ENCODE measurements at places on chromosomes 1 and 21.
A peak's percentile ranks its signal among the peaks of the same experiment; 100 is the strongest.

DNA sequence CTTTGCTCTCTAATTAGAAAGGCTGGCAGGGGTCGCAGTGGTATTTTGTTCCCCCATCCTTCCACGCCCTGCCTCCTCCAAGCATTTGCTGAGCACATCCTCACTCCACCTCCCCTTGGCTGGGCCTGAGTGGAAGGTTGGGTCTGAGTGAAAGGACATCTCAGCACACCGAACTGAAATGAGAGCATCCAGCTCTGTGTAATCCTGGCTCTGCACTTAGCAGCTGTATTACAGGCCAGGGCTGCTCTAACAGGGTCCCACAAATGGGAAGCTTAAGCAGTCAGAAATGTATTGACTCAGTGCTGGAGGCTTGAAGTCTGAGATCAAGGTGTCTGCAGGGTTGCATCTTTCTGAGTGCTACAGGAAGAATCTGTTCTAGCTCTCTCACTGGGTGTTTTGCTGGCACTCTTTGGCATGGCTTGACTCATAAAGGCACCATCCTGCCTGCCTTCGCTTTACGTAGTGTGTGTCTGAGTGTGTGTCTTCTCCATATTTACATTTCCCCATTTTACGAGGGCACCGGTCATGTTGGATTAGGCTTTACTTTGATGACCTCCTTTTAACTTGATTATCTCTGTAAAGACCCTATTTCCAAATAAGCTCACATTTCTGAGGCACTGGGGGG lies 48.5 kb upstream of the IGSF21 start:
- no peak for DNase-seq

DNA sequence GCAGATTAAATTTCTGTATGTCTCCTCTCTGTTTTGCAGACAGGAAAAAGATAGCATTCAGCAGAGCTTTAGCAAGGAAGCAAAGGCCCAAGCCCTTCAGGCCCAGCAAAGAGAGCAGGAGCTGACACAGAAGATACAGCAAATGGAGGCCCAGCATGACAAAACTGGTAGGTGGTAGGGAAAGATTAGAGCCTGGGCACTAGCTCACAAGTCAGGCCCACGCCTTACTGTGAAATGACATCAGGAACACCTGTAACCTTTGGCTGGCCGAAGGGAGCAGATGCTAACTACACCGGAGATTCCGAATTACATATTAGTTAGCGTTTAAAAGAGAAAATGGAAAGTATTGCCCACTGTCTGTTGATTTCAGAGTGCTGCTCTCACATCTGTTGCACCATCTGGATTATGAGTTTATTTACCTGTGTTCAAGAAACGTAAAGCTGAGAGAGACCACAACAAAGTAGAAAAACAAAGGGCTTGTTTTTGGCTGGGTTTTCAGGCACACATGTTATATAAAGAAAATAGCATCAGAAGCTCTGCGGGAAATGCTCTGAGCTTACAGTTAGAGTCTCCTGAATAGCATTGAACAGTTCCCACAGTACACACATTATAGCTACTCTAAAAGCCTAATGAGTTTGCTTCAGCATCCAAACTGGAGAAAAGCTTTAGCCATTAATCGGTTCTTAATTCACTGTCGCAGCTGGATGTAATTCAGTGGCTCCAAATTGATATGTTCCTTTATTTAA lies 160.0 kb downstream of the SDCCAG8 start:
- no peak for DNase-seq

- DNase-seq, result peak; percentile 87
Observed at GRCh38 chr1:176073524-176074157, 133.4 kb downstream of the COP1 start.

GRCh38 chr1:38758820-38759219 lies 100.8 kb downstream of the RRAGC start:
- no peak for DNase-seq

DNA sequence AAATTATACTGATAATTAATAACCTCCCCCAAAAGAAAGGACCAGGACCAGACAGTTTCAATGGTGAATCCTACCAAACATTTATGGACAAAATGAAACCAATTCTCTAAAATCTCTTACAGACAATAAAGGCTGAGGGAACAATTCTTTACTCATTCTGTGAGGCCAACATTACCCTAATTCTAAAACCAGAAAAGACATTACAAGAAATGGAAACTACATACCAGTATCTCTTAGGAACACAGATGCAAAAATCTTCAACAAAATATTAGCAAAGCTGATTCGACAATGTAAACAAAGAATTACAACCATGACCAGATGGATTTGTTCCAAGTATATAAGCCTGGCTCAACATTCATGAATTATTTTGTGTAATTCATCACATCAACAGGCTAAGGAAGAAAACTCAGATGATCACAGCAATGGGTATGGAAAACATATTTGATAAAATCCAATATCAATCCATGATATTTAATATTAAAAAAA lies 8.6 kb downstream of the TMED5 start:
- DNase-seq, result peak; percentile 43

DNA sequence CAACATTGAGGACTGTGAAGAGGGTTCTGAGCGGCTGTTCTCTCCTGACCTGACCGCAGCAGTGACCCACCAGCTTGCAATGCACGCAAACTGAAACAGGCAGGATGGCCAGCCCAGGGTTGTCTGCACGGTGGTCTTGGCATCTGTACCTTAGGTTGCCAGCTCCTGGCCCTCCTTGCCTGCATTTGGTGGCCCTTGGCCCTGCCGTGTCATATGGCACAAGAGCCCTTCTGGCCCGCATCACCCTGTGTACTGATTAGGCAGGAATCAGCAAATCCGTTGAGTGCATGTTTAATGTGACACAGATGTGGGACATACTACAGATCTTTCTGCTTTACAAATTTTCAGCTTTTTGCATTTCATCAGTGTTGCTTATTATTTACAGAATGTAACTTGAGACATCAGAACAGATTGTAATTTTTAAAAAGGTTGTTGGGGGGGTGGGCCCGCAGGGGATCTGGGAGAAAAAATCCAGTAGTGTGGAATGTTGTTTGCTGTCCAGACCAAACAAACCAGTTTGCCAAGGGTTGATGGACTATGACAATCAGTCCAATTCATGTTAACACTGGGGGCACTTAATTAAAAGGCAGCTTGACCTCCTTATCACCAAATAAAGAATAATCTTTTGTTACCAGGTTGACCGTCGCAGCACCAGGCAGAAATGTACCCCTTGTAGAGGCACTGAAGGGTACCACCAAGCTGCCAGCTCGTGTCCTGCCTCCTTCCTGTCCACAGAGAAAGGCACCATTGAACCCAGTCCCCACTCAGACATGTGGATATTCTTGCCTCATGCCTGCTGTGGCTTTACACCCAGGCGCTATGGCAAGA lies 132.6 kb downstream of the DHRS3 start:
- peak; percentile 46 for DNase-seq

DNA sequence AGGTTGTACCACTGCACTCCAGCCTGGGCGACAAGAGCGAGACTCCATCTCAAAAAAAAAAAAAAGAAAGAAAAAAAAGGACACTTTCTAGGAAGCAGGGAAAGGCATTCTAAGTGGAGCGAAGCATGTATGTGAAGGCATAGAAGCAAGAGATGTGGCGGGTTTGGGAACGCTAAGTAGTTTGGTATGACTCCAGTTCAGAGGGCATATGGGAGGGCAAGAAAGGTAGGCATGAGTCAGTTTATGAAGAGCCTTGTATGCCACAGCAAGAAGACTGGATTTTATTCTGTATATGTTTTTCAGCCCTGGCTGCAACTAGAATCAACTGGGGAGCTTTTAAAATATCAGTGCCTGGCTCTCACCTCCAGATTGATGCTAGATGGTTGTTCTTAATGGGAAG lies 4.4 kb upstream of the ELOVL1 start:
- DNase-seq, result no peak

DNA sequence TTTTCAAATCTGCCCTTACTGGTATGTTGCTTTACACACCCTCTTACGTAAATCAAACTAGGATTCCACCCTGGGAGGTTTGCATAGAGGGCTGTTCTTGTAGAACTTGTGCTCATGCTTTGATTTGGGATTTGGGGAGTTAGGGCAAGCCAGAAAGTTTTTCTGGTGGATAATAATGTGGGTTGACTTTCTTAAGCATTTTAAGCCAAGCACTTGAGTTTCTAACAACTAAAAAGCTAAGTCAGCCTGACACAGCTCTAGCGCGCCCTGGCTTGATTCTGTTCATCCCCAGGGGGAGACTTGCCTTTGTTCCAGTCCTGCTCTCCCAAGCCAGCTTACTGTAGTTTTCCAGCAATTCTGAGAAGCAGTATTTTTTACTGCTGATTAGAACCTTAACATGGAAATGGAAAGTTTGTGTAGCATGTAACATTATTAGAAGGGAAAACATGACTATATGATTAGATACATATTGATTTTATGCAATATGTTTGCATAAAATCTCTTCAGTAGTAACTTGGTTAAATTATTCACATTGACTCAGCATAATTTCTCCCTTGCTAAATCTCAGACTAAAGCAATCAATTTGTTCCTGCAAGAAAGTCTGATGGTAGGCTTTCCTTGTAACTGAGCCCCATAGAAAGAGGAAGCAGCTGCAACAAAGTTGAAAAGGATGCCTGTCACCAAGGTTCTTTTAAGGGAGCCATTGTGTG lies 11.0 kb upstream of the PGD start:
- DNase-seq, result peak; percentile 69

- DNase-seq, result no peak
Observed at GRCh38 chr21:16538405-16538804, 808.6 kb downstream of the USP25 start.

GRCh38 chr21:31162079-31162699 lies 123.9 kb upstream of the KRTAP19-8 start:
- DNase-seq, result no peak

- DNase-seq, result no peak
Observed at GRCh38 chr1:101546885-101547284, 310.1 kb downstream of the S1PR1 start.

DNA sequence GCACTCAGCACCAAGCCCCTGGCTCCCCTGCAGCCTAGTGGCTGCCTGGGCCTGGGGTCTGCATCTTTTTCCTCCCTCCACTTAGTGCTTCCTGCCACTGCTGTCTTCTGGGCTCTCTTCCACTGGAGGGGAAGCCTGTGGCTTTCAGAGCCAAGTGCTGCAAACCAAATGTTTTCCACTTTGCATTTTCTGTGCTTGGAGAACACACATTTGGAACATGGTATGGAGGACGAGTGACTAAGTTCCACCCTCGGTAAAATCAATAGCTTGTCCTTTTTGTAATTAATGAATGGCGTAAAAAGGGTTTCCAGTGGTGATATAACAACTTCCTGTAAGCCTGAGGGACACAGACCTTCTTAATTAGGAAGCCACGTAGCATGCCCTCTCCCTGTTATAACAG lies 10.1 kb upstream of the GPR153 start:
- no peak for DNase-seq

- DNase-seq, result no peak
Observed at GRCh38 chr1:229507502-229507901, 639 bp downstream of the NUP133 start.

- DNase-seq, result peak; percentile 9
Observed at GRCh38 chr1:89640440-89640839, 7.5 kb downstream of the LRRC8C start.

DNA sequence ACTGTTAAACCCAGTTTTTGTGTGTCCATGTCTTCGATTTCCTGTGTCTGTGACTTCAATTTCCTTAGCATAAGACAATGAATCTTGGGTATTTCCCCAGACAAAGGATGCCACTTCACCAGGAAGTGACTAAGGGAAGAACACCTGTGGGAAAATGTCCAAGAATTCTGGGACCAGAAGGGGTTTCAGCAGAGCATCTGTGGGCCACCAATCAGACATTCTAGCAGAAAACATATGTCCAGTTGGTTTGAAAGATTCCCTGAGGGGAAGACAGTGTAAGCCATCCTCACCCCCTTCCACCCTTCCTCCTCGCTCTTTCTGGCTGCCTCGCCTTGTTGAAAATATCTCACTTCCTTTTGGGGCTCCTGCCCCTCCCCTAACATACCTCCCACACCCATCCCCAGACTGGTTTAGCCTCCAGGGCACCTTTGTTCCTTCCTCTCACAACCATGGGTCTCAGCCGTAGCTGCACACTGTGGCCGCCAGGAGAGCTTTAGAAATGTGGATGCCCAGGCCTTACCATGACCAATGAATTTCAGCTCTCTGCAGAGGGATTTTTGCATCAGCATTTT lies 25.5 kb upstream of the IFNAR1 start:
- no peak for DNase-seq

DNA sequence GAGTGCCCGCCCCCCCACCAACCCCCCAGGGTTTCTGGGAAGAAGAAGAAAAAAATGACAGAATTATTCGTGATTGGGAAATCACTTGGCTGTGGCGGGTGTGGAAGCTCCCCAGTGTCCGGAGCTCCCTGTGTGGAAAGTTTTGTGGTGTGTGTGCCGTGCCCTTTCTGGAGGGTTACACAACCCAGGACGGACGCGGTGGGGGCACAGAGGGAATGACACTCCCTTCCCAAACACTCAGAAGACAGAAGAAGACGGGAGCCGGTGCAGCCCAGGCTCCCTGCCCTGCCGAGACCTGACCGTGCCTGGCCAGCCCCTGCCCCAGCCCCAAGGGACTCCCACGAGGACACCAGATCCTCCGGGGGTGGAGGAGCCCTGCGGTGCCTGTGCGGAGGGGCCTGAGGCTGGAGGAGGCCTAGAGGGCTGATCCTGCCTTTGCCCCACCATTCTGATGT lies 33.0 kb upstream of the ADARB1 start:
- peak; percentile 90 for DNase-seq

DNA sequence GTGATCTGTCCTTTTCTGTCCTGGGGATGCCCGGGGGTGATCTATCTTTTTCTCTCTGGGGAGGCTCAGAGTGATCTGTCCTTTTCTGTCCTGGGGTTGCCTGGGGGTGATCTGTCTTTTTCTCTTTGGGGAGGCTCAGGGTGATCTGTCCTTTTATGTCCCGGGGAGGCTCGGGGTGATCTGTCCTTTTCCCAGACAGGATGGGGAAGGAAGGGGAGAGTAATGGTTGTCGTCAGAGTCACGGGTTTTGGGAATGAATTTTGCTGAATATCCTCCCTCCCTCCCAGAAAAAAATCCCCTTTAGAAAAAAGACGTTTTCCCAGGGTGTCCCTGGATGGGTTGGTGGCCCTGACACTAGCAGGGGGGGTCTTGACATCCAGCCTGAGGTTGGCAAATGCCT lies 91.5 kb downstream of the ARHGEF10L start:
- DNase-seq, result no peak

- no peak for DNase-seq
Observed at GRCh38 chr1:182672487-182672836, 11.9 kb downstream of the RGS8 start.

DNA sequence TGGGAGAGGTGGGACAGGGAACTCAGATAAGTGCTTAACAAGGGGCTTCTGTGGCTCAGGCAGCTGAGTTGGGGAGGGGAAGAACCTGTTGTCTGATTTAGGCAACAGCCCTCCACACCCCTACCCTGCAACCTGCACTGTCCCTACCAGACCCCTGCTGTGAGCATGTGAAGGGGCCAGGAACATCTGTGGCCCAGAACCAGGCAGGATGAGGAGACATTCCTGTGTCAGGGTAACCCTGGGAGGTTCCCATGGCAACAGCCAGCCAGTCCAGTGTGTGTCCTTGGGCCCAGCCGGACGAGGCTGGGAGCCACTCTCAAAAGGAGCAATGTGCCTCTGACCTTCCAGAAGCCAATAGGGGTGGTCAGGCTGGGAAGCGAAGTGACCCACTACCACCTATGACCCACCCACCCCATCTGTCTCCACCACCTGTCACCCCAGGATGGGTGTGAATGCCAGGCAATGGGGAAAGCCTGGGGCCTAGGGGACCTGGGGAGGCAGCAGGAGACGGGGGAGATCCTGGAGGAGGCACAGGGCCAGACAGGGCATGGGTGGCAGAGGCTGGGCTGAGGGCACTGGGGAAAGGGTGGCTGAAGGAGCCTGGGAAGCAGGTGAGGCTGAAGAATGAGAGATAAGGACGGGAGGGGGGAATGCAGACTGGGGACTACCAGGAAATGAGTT lies 5.0 kb upstream of the PMVK start:
- no peak for DNase-seq

Data from choroid plexus epithelial cell (primary cell).